ENCODE measurements at places on chromosomes 4 and X. TPM values are rescaled to one million over a fixed set of nuclear protein-coding genes. Genes with fewer than 3 reads are reported as not detected.

PCDH10 gene
- 0.48 TPM for total RNA-seq

MAP7D2 gene
- total RNA-seq, result 0.19 TPM

UCP1 gene
- not detected for total RNA-seq

CT45A5 gene
- not detected for total RNA-seq

DNA sequence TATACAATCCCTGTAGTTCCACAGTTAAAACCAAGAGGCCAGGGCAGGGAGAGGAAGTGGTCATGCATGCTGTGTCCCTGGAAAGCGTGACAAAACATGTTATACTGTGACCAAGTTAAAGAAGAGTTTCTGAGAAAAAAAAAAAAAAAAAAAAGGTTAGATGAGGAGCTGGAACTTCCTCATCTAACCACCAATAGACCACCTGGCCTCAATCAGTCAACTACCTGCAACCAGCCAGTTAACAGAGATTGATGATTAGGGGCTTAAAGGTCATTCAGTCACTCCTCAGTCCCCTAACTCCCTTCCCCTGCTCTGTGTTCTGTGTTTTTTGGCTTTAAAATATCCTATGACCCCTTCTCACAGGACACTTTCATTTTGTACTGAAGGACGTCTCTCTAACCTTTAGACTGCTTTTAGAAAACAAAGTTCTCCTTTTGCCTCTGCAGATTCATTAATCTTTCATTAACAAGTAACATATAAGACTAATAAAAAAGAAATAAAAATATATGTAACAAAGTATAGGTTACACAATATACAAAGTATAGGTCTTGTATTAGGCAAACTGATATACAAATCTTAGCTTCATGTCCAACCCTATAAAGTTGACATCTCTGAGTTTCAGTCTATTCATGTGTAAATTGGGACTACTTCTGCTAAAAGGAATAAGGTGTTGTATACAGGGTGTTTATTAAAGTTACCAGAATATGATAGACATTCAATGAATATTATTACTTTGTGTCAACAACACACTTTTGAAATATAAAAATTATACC lies 179.1 kb upstream of the NDST4 start:
- DNase-seq, result no peak

DNA sequence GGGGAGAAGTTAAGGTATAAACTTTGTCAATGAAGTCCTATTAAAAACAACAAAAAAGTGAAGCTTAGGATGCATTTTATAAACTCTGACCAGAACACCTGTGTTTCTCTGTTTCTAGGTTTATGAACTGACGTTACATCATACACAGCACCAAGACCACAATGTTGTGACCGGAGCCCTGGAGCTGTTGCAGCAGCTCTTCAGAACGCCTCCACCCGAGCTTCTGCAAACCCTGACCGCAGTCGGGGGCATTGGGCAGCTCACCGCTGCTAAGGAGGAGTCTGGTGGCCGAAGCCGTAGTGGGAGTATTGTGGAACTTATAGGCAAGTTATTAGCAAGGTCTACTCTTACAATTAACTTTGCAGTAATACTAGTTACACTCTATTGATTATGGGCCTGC lies 46.6 kb downstream of the HTT start:
- DNase-seq, result no peak

- DNase-seq, result no peak
Observed at GRCh38 chrX:12779534-12779933, 11.7 kb upstream of the PRPS2 start.

DNA sequence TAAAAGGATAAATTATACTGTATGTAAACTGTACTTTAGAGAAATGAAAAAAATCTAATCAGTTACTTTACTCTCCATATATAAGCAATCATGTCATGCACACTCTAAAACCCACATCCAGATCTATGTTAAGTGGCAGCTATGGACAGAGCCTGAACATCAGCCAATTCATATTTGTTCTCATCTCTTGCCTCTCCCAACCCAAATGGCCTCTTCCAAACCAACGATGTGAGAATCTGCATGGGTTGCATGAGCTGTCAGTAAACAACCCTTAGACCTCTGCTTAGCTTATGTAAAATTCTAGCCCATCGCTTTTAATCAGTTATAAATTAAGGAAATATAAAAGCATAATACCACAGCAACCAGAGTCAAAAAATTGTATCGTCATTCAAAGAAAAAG lies 288.7 kb upstream of the INTU start:
- no peak for DNase-seq

DNA sequence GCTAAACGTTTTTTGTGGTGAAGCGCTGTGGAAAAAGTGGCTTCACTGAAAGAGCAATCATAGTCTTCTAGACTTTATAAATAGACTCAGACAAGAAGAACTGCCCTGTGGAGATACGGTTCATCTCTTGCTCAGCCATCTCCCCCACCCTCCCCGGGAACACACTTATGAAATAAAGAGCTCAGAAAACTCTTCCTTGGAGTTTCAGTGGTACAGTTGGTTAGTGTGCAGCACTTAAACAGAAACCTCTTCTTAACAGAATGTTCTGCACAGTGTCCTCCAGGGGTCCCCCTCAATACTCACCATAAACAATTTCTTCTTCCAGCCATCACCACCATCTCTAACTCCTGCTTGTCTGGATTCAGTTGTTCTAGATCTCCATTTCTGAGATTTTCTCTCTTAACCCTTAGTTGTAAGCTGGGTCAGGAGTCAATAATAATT lies 313.0 kb downstream of the ARHGAP10 start:
- DNase-seq, result no peak

- DNase-seq, result no peak
Observed at GRCh38 chr4:163611182-163611581, 116.7 kb downstream of the TMA16 start.

Measured in cardiac septum (tissue), 1 donor.